Naive thymus-derived CD8-positive, alpha-beta T cell (primary cell): ENCODE measurements at places on chromosomes 5 and 9.

GRCh38 chr5:1058083-1058945 lies 49.7 kb downstream of the NKD2 start:
- no peak for DNase-seq

DNA sequence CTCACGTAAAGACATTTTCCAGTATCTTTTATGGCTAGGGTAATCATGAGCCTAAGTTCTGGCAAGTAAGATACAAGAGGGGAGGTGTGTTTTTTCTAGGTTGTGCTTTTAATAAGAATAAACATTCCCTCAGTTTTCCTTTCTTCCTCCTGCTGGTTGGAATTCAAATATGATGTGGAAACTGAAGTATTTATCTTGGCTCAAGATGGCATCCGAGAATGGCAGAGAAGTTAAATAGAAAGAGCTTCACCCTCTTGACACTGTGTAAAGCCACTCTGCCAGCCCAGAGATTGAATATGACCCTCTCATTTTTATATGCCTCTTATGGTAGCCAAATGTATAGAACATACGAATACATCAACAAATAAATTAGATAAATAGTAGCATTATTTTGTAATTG lies 438.4 kb downstream of the ISL1 start:
- no peak for DNase-seq

- DNase-seq: no peak
Measured at GRCh38 chr5:6446042-6446441, 2.6 kb upstream of the UBE2QL1 start.

DNA sequence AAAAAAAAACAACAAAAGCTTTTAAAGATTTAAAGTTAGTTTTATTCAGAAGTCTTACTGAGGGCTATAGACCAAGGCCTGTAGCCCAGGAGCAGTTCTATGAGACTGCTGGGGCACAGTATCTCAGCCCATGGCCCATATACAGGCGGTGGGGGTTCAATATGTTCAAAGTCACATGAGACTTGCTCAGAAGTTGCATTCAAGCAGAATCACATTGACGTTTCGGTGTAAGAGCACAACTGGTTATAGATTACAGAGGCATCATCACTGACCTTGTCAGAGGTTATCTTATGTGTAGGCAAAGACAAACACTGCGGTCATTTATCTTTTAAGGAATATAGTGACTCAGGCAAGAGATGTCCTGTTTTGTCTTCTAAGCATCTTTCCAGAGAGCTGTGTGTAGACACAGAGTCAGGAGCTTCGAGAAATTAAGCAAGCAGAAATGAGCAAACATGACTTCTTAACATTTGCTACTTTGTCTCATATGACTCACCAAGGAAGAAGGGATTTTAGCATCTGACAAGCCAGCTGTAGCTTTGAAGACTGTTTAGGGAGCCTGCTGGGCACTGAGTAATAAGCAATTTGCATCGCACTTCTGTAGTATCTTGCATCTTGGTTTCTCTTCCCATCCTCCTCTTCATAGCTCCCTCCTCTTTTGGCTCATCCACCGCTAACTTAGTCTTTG lies 12.9 kb upstream of the F2RL1 start:
- DNase-seq: no peak

GRCh38 chr9:71975833-71976232 lies 64.4 kb downstream of the C9orf85 start:
- DNase-seq: no peak

GRCh38 chr5:83509540-83509939 lies 38.0 kb downstream of the VCAN start:
- no peak for DNase-seq

DNA sequence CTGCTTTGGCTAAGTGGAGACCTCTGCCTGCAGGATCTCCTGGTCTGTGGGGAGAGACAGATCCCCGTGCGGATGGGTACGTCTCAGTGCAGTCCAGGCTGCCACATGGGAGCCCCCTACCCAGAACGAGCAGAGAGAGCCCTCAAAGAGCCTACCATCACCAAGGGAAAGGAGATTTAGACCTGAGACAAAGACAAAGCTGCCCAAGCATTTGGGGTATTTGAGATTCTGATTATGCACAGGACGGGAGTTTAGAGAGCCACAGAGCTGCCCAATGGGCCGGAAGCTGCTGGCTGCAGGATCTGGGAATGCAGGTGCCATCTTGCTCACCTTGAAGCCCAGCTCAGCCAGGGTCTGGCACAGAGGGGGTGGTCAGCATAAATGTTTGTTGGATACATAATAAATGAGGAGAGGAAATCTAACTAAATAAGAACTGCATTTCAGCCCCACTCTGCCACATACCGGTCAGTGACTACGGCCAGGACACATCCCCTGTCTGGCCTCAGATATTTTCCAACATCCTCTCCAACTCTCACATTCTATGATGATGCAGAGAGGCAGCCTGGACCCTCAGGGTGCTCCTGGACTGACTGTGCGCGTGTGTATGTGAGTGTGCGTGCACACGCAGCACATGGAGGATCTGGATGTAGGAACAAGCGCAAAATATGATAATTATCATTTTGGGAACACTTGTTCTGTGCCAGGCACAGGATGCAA lies 157.8 kb downstream of the FGF18 start:
- no peak for DNase-seq

- no peak for DNase-seq
Measured at GRCh38 chr5:123496892-123497291, 15.1 kb upstream of the CSNK1G3 start.

GRCh38 chr5:14156650-14157492 lies 13.7 kb downstream of the TRIO start:
- DNase-seq: no peak

- DNase-seq: no peak
Measured at GRCh38 chr5:138661291-138661960, 86.2 kb upstream of the HSPA9 start.

GRCh38 chr5:114319821-114320220 lies 42.0 kb upstream of the KCNN2 start:
- DNase-seq: no peak

- no peak for DNase-seq
Measured at GRCh38 chr5:35230038-35230611, at the start of gene PRLR. Gene PRLR (minus strand): TSS chr5:35230487. CDS start chr5:35089620, 140,867 bp downstream.

DNA sequence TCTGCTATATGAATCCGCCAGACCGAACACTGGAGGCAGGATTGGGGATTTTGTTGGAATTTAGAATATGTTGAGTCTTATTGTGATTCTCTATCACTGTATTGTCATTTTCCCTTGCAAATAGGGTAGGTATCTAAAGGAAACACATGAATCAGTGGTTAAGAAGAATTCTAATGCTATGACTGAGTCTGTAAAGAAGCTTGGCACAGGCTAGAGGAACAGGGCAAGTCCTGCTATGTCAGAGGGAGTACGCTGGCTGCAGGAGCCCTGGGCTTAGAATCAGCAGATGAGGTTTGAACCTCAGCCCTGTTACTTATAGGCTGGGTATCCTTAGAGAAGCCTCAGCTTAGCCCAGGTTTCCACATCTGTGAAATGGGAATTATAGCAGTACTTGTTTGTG lies 198.1 kb downstream of the NR3C1 start:
- DNase-seq: no peak

GRCh38 chr5:157708866-157709265 lies 22.4 kb upstream of the THG1L start:
- DNase-seq: no peak

DNA sequence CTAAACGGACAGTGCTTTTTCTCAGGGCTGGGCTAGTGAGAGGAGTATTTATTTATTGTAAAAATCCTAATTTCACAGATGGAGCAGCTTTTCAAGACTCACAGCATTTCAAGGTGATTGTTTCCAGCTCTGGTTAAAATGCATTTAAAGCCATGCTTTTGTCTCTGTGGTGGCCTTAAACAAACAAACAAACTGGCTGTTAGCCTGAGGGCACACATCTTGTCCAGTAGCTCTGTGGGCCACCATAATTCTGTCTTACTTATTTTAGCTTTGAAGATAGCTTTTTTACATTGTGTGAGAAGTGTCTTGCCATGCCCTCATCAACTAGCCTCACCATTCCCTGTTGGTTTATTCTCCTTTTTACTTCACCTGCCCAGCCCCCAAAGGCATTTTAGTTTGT lies 218.2 kb downstream of the PSAT1 start:
- no peak for DNase-seq

DNA sequence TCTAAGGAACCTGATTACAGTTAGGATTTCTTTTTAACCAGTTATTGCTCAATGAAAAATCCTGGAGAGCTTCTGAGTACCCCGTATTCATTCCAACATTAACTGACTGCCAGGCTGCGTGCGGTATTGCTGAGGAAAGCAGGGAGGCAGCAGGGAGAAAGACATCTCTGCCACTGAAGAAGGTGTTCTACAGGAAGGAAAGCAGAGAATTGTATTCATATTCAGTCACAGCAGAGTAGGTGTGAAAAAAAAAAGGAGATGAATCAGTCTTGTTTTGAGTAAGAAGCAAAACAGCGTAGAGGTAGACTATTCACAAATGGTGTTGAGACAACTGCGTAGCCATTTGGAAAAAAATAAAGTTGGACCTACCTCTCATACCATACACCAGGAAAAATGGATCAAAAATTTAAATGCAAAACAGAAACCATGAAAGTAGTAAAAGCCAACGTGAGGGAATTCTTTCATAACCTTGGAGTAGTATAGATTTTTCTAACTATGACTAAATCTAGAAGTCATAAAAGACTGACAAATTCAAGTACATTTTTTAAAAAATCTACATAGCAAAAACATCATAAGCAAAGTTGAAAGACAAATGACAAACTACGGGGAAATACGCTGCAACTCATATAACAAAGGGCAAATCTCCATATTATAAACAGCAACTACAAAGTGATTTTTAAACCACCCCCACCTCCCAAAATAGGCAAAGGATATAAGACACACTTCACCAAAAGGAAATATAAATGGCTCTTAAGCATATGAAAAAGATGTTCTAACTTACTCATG lies 9.9 kb upstream of the NR4A3 start:
- no peak for DNase-seq

DNA sequence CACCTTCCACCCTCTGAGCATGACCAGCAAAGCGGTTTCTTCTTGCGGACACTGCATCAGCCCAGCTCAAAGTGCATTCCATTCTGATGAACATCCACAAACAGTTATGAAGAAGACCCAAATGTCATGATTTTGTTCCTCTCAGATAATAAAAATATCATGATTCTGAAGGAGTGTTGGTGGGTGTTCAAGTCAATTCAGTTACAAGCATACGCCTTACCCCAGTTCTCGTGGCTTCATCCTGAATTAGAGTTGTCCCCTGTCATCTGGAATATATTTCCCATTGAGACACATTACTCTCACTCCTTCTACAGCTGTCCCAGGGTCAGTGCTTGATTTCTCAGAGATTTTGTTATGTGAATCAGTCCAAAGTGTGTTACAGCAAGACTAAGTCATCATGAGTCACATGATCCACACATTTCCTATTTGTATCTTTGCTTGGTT lies 325.4 kb downstream of the RFX3 start:
- no peak for DNase-seq

- DNase-seq: no peak
Measured at GRCh38 chr9:91903126-91903911, 46.7 kb downstream of the ROR2 start.

GRCh38 chr9:89891591-89892304 lies 286.9 kb downstream of the GADD45G start:
- no peak for DNase-seq

- no peak for DNase-seq
Measured at GRCh38 chr5:148967783-148968182, 95.1 kb downstream of the SH3TC2 start.

DNA sequence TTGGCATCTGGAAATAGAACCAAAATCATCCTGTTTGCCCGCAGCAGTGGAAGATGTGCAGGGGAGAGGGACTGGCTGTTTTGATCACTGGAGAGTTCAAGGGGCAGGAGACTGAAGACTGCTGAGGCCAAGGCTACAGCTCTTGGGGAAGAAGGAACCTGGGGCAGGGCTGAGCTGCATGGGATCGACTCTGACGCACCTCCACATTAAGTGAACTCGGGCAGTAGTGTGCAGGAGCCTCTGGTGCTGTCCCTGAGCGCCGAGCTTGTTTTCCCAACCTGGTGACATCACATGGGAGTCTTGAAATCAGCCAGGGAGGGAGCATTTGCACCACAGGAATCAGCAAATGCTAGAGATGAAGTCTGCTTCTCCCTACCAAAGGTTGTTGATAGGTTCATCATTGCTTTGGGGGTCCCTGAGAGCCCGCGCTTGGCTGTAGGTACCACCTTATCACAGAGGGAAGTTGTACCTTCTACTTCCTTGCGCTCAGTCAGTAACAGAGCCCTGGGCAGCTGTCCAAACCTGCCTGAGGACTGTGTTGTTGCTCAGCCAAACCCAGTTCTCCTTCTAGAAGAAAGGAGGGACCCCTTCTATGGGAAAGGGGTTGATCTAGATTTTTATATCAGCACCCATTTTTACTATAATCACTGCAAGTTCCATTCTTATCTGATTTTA lies 52.3 kb upstream of the CTSL start:
- no peak for DNase-seq

DNA sequence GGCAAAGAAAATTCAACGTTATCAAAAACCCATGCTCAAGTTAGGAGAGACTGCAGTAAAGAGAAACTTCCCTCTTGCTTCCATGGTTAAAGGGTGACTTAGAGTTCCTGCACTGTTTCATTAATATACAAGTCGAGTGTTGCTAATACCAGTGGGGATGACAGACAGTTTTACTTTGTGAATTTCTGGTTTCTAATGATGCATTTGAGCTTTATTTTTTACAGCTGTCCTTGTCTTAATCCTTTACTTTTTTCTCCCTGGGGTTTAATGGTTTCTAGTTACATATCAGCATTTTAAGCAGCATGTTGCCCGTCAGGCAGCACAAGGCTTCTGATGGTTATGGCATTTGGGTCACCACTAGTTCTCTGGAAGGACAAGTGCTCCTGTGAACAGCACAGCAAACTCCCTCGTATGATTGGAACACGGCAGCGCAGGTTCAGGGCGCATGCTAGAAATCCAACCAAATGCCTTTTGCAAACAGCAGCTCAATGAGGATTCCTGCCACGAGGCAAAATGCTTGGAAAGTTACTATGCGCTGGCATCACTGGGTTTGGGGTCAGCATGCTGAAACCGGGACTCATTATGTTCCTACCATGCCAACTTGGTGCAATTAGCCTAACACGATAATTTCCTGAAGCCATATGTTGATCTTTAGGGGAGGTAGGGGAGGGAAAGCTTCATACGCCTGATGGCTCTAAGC lies 463.8 kb downstream of the BNC2 start:
- no peak for DNase-seq

- no peak for DNase-seq
Measured at GRCh38 chr9:99690573-99690972, 131.1 kb upstream of the NR4A3 start.

- no peak for DNase-seq
Measured at GRCh38 chr5:164203581-164204225, 698.3 kb downstream of the MAT2B start.

DNA sequence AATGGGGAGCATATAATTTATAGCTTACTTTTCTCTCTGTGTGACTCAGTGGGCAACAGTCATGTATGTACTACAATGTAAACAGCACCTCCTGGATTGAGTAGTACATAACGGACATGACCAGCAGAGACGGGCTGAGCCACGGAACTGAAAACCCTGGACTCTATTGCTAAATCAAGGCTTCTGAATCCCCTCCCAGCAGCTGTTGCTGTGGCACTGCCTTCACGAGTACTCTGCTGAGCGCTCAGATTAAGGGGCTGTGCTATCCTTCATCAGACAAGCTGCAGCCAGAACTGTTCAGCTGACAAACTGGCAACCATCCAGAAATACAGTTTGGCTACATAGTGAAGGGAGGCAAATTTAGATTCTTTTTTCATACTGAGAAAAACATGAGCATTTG lies 131.3 kb upstream of the CCDC180 start:
- no peak for DNase-seq
